ENCODE measurements at places on chromosomes 12 and 14.

GRCh38 chr12:46445551-46446235, 73.1 kb upstream of the SLC38A2 start:
- DNase-seq: no peak

DNA sequence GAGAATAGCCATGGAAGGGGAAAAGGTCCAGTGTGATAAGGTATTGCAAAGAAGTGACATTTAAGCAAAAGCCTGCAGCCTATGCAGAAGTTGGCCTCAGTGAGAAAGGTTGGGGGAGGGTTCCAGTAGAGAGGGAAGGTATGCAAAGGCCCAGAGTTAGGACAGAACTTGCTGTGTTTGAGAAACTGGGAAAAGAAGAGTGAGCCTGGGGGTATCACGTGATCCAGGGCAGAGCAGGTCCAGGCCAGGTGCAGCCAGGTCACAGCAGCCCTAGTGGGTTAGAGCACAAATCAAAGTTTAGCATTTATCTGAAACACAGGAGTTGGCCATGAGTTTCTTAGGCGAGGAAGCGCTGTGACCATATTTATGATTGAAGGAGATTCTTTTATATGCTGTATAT, 1.6 kb downstream of the SERPINA5 start:
- no peak for DNase-seq

DNA sequence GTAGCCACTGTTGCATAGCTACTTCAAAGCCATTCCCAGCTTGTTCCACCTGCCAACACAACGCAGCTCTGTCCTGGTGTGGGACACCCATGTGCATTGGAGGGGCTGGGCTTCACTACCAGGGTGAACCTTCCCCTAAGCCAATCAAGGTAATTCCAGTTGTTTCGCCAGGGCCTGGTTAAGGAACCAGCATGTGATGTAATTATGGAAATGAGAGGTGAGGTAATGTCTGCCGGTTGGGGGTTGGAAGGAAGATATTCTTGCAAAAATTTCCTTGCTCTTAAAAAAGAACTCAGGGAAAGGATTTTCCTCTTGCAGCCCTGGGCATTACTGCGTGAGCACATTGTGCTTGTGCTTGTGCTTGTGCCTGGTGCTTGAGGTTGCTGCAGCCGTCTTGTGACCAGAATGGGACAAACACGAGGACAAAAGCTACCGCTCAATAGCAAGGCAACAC, 14.9 kb downstream of the TUBA1C start:
- DNase-seq: no peak

DNA sequence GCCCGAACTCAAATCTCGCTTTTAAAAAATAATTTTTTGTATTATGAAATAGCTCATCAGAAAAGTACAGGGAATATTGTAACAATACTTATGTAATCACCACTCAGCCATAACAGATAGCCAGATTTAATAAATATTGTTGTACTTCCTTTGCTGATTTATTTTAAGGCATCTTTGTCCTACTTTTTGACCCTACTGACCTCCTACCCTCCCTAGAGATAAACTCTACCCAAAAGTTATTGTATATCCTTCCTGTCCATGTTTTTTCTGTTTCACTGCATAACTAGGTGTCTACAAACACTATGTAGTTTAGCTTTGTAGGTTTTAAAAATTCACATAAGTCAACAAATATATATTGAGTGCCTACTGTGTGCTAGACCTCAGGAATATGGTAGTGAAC, 25.1 kb downstream of the SOCS2 start:
- no peak for DNase-seq

GRCh38 chr12:11651381-11651780, 1.9 kb downstream of the ETV6 start:
- no peak for DNase-seq

GRCh38 chr12:12456637-12457036, 99.8 kb downstream of the BORCS5 start:
- no peak for DNase-seq

GRCh38 chr12:104695453-104696148, 238.9 kb downstream of the CHST11 start:
- no peak for DNase-seq

DNA sequence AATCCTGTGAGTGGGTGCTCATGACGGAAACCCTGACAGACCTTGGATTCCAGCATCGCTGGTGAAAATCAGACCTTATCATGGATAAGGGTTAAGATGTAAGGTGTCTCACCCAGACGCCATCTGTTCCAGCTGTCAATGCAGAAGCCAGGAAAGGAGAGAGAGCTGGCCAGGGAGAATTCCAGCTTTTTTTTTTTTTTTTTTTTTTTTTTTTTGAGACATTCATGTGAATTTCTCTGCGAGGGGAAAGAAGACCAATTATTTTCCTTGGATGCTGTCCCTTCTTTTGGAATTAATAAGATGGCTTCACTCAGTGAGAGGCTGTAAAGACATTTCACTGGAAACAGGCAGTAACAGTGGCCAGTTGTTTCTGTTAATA, 1.8 kb downstream of the TRAF3 start:
- DNase-seq: no peak

DNA sequence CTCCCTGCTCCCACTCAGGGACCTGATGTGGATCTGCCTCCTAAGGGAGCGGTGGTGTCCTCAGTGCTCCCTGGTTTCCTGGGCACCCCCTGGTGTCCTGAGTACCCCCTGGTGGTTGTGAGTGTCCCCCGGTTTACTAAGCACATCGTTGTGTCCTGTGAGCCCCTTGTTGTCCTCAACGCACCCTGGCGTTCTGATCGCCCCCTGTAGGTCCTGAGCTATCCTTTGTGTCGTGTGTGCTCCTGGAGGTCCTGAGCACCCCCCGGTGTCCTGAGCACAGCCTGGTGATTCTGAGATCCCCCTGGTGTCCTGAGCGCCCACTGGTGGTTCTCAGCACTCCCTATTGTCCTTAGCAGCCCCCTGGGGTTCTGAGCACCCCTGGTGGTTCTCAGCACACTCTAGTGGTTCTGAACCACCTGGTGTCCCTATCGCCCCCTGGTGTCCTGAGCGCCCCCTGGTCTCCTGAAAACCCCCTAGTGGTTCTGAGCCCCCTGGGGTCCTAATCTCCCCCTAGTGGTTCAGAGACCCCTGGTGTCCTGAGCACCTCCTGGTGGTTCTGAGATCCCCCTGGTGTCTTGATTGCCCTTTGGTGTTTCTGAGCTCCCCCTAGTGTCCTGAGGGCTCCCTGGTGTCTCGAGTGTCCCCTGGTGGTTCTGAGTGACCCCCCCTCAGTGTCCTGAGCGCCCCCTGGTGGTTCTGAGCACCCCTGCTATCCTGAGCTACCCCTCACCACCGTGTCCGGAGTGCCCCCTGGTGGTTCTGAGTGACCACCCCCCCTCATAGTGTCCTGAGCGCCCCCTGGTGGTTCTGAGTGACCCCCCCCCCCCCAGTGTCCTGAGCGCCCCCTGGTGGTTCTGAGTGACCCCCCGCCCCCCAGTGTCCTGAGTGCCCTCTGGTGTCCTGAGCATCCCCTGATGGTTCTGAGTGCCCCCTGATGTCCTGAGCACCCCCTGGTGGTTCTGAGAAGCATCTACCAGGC, 615.1 kb downstream of the TMEM121 start:
- no peak for DNase-seq

Measured in NCI-H1105 (cell line).